ENCODE measurements at places on chromosomes 13 and 19.

DNA sequence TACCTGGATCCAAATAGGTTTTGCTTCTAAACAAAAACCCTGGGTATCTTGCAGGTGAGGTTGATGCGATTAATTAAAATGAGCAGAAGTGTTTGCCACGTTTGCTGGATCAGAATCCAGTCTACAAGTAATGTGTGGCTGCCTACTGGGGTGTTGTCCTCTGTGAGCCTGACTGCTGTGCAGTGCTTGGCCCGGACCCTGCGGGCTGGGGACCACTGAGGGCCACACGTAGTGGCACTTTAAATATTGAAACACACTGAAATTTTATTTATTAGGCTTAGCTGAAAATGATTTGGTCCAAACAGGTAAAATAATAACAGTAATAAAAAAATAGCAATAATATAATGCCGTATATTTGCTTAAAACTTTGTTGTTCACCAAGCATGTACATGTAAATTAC lies 338.0 kb downstream of the MYO16 start:
- DNase-seq, result no peak

DNA sequence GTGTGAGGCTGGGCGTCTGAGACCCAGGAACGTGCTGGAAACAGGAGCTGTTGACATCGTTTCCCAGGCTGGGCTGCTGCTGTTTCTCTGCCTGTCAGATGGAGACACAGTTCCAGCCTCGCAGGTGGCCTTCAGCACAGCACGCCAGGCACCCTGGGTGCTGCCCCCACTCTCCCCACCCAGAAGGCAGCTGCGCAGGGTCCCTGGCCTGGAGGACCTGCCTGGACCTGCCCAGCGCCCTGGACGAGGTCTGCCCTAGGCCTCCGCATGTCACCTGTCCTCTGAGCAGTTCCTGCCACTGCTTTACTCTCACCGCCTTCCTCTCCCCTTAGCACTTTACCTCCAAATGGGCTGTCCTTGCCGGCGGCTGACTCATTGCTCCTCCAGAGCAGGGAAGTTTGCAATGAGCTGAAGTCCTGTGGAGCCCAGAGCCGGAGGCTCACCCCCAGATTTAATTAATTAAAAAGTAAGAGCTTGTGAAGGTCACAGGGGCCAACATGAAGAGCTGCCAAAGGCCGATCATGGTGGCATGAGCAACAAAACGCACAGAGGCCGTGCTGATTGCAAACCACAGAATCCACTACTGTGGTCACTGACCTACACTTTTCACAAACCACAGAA lies 32.2 kb downstream of the C13orf46 start:
- DNase-seq, result peak; percentile 54

DNA sequence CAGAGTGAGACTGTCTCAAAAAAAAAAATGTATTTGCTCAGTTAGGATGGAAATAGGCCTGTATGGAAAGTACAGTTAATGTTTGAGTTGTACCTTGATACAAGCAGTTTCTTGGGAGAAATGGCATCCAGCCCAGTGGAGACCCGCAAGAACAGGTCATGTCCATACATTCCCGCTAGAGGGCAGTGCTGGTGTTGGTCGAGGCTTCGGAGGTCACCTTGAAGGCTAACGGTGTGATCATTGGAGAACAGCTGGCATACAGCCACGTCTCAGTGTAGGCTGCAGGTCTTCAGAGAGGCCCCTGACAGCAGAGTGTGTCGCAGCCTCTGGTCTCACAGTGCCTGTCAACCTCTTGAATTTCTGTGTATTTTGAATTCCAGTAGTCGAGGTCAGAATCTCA lies 7.5 kb downstream of the ZNF610 start:
- DNase-seq, result peak; percentile 57

DNA sequence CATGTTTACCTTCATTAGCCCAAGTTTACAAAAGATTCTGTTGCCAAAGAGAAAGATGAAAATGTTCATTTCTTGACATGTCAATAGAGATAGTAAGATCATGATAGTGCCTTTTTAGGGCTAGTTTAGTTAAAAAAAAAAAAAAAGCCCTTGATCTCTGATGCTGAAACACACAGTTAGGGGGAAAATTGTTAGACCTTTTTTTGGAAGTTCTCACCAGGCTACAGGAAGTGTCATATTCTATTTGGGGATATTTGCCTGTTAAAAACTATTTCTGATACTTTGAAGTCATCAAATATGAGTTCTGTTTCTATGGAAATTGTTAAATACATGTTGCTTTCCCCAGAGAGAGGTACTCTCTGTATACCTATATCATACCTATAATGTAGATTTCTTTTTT lies 21.6 kb downstream of the SLAIN1 start:
- no peak for DNase-seq

- peak; percentile 65 for DNase-seq
These were observed 535 bp downstream of the BSG start for GRCh38 chr19:572743-573518.
